Psoas muscle (tissue), 8 donors: ENCODE measurements at places on chromosomes 1 and 21. TPM values are rescaled to one million over a fixed set of nuclear protein-coding genes. Genes with fewer than 3 reads are reported as not detected.
A peak's percentile ranks its signal among the peaks of the same experiment; 100 is the strongest.

- no peak for DNase-seq
Measured at GRCh38 chr21:17472592-17473271, 40.1 kb upstream of the CXADR start.

DNA sequence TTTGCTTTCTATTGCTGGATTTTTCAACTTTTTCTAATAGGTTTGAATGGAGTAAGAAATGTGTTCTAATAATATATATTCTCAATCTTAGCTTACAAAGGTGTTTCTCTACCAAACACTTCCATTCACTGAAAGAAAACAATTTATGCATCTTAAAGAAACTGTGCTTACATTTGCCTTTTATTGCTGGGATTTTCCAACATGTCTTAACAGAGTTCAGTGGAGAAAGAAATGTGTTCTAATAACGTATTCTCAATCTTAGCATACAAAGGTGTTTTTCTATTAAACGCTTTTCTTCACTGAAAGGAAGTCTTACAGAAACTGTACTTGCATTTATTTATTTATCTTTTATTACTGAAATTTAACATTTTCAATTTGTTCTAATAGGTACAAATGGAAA is 5.6 kb downstream of the CD53 start:
- DNase-seq, result no peak

- no peak for DNase-seq
Measured at GRCh38 chr1:14341147-14341546, 257.3 kb upstream of the KAZN start.

- no peak for DNase-seq
Measured at GRCh38 chr1:183720028-183720427, 66.9 kb upstream of the APOBEC4 start.

- no peak for DNase-seq
Measured at GRCh38 chr1:157431751-157432150, 120.6 kb downstream of the FCRL5 start.

- no peak for DNase-seq
Measured at GRCh38 chr1:25710583-25711347, 89.2 kb upstream of the SELENON start.

- DNase-seq, result peak; percentile 69
Measured at GRCh38 chr1:202615501-202616354, 94.5 kb downstream of the SYT2 start.

GRCh38 chr1:42913426-42914091 is 45.1 kb downstream of the SLC2A1 start:
- DNase-seq, result no peak

DNA sequence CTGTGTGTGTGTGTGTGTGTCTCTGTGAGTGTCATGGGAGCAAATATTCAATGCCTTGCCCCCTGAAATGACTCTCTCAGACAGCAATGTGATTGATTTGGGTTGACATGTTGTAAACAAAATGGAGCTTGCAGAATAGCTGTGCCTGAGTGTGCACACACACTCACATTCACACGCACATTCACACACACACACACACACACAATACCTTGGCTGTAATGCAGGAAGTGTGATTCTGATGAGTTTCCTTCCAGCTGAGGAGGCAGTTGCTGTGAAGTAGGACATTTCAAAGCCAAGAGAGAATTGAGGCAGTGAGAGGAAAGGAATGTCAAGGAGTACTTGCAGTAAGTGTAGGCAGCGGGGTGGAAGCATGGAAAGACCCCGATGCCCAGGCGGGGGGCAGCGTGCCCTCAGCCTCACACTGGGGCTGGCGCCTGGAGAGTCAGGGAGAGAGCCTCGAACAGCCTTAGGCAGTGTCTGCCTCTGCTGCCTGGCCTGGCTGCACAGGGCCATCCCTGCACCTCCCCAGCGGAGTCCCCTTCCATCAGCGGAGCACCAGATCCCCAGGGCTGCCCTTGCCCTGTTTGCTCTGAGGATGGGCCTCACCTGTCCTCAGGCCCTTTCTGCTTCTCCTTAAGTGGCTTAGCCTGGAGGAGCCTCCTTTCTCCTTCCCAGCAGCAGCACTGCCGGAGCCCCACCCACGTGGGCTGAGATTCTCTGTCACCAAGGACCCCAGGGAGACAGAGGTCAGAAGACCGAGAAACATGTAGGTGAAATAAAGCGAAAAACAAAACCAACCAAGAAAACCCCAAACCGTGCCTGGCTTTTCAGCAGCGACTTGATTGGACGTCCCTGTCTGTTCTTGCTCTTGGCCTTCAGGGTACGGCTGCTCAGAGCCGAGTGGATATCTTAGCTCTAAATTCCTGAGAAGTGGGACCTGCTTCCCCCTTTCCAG is 9.2 kb downstream of the VASH2 start:
- DNase-seq, result no peak

- no peak for DNase-seq
Measured at GRCh38 chr1:160705742-160706141, 5.9 kb downstream of the CD48 start.

DNA sequence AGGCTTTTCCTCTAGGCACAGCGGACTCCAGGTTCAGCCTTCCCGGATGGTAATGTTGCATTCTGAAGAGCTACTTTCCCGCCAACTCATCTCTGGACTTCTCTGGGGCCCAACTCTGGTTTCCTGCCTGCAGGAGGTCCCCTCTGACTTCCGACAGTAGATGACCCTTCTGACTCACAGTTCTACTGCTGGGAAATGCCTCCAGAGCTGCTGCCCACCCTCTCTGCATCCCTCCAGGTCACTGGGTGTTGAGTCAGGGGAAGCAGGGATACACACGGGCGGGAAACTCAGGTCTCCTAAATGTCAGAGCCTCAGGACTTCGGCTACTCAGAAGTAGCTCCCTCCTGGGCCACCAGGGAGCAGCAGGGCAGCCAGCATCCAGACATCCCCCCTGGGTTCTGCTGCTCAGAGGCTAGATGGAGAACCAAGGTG is 2.1 kb upstream of the KIF21B start:
- DNase-seq, result no peak

GRCh38 chr1:3727042-3727824 is 25.0 kb upstream of the CCDC27 start:
- DNase-seq, result no peak

GRCh38 chr1:31689379-31689778 is 14.4 kb downstream of the COL16A1 start:
- DNase-seq, result no peak

DNA sequence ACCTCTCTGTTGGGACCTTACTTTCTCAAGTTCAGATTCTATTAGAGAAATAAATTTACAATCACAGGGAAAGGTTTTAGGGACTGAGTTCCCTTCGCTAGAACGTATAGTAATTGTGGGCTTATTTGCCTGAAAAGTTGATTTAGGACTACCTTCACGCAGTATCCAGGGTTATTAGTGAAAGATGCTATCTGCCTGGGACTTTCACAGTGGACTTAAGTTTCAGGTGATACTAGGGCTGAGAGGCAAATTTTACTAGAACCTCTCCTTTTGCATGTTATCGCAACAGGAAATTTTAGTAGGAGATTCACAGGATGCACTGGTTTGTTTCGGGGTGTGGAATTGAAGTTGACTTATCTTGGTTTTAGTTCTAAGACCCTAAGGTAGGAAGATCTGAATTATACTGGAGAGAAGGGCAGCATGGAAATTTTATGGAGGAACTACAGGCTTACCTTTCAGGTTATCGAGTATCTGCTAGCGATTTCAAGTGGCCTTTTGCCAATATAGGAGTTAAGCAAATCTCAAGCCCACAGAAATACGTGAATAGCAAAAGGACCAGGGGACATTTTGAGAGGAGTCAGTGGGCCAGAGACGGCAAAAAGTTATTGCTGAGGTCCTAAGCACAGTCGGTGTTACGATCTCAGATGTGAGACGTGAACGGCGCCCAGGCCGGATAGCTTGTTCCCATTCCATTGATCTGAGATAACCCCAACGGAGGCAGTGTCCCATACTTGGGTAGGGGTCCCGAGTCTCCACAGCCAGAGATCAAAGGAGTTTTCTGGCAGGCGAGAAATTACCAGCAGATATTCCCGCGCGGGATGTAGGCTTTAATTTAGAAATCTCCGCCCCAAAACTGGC is 723 bp upstream of the GNAI3 start:
- DNase-seq, result peak; percentile 65

DNA sequence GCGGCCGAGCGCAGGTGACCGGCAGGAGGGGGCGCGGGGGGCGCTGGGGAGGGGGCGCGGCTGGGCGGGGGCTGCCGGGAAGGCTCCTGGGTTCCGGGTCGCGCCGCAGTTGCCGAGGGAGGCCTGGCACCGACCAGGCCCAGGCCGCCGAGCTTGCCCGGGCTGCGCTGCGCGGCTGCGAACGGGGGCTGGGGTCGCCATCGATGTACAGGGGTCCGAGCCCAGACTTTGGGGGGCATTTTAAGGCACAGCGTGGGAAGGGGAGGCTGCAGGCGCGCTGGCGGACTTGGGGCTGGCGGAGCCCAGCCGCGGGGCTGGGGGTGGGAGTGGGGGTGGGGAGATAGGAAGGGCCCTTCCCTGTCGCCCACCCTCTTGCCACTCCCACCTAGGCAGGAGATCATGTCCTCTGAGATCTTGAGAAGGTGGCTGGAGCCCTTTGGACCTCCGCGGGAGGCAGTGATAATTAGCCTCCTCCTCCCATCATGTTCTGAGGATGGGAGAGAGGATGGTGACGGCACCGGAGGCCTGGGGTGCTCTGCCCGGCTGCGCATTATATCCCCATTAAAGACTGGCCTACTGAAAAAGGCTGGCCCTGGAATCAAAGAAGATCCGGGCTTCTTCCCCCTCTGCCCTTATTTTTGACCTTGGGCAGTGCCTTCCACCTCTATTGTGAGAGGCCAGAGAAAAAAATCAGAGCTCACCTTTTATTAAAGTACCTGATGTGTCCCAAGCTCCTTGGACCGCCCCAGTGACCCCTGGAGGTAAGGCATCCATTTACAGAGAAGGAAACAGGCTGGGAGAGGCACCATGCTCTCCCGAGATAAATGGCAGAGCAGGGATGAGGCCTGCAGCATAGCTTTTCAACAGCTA is 497 bp downstream of the FBXO44 start:
- DNase-seq, result no peak

GRCh38 chr21:42652527-42653230 is 742 bp upstream of the PDE9A start:
- peak; percentile 80 for DNase-seq

- no peak for DNase-seq
Measured at GRCh38 chr1:46818591-46818990, 19.7 kb downstream of the CYP4B1 start.

DNA sequence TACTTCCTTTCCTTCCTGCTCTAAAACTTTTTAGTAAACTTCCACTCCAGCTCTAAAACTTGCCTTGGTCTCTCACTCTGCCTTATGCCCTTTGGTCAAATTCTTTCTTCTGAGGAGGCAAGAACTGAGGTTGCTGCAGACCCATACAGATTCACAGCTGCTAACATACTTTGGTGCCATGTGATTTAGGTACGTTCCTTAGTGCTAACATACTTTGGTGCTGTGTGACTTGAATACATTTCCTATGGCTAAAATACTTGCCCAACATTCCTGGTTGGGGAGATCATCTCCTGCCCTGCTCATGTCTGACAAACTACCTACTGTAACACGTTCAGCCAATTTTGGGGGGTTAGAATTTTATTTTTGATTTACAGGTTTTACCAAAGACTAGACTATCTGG is 6.8 kb upstream of the ZBTB40 start:
- DNase-seq, result no peak

DNA sequence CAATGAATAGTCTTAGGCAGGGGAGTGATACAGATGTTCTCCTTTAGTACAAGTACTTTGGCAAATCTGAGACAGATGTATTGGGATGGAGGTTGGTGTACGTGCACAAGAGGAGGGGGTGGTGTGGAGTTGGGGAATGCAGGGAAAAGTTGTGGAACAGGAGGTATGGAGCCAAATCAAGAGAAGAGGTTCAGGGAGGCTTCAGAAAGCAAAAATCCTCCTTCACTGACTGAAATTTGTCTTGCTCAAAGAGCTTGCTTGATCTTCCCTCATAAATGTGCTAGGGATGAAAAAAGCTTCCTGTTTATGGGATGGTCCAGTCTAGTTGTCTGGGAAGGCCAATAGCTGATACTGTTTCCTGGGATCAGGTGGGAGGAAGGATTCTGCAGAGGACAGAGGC is 5.8 kb downstream of the RNF19B start:
- no peak for DNase-seq

GRCh38 chr1:4108758-4109627 is 208.9 kb upstream of the C1orf174 start:
- no peak for DNase-seq

DNA sequence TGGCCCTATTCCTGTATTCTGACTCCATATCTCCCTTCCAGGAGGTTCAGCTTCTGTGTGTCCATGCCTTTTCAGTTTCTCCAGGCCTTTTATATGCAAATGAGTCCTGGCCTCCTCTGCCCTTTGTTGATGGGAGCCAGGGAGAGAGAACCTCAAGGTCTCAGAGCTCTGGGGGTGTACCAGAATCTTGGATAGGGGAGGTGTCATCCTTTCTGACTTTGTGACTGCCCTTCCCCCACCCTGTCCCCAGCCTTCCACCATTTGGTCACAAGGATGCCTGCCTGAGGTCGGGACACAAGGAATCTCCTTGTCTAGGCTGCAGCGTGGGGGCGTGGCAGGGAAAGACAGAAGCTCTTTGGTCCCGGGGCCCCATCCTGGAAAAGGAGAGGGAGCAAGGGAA is 18.6 kb downstream of the LURAP1 start:
- no peak for DNase-seq

DNA sequence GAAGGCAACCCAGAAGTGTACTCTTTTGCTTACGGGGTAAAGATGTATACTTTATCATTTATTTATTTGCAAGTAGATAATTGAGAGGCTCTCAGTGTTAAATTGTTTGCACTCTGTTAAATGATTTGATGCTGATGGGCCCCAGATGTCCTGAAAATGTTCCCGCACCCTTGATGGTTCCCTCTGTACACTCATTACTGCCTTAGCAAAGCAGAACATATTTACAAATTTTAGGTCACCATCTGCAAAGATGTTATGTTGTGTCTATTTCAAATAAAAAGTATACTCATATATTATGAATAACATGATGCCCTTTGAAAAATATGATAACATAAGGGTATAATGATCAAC is 240.5 kb upstream of the SNX7 start:
- no peak for DNase-seq

Gene ARMH1
- 0.74 TPM for polyA plus RNA-seq

Gene S100A7A
- not detected for polyA plus RNA-seq

Gene TNFRSF14
- polyA plus RNA-seq, result 8.2 TPM

Gene TLR5
- polyA plus RNA-seq, result 0.20 TPM

Gene IFNLR1
- polyA plus RNA-seq, result 1.9 TPM

Gene PIGV
- 2.5 TPM for polyA plus RNA-seq

Gene SLAMF1
- polyA plus RNA-seq, result 0.04 TPM

Gene KCNK1
- 0.14 TPM for polyA plus RNA-seq

Gene LCE2B
- not detected for polyA plus RNA-seq

Gene REN
- not detected for polyA plus RNA-seq

Gene FAM167B
- 3.1 TPM for polyA plus RNA-seq

Gene RGS8
- polyA plus RNA-seq, result under 0.01 TPM

Gene CELA2A
- polyA plus RNA-seq, result 0.10 TPM

Gene CYP4Z1
- 0.15 TPM for polyA plus RNA-seq
